CD4-positive, alpha-beta T cell (primary cell): ENCODE measurements at places on chromosomes 11 and 22. TPM values are rescaled to one million over a fixed set of nuclear protein-coding genes. Genes with fewer than 3 reads are reported as not detected.

DNA sequence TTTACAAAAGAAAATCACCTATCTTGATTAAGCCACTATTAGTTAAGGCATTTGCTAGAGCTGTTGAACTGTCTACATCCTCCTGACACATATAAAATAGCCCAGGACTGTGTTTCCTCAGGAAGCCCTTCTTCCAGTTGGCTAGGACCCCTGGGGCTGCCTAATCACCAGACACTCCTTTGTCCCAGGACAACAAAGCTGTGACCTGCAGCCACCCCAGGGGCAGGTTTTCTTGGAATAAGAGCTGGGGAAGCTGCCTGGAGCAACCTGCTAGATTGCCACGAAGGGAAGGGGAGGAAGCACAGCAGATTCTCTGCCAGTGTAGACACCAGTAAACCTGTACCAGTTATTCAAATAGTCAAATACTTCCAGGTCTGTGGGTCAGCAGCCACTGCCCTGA lies 17.6 kb downstream of the CHST1 start:
- no peak overlapping the region for H3K27ac ChIP-seq
- no peak overlapping the region for H3K4me3 ChIP-seq
- no peaks in the 10 kb centered on the region for H3K4me1 ChIP-seq
- peaks cover 7% of the 10 kb centered on the region for H3K27me3 ChIP-seq
- no peak for DNase-seq
- H3K36me3 ChIP-seq = no peaks in the 10 kb centered on the region

DNA sequence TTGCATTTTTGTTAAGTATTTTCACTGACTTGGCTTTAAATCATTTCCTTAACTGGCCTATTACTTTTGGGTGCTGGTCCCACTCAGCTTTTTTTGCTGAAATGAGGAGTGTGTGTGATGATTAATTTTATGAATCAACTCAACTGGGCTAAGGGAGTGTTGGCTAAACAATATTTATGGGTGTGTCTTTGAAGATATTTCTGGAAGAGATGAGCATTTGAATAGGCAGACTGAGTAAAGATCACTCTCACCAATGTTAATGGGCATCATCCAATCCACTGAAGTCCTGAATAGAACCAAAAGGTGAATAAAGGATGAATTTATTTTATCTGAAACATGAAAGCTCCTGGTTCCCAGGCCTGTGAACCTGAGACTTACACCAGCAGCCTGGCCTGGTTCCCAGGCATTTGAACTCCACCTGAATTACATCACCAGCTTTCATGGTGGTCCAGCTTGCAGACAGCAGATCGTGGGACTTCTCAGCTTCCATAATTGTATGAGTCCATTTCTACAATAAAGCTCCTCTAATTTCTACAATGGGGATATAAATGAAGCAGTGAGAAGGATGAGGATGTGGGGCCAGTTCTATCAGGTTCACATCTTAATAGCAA lies 241.3 kb upstream of the ZC3H12C start:
- H3K4me3 ChIP-seq = no peak overlapping the region
- no peak for DNase-seq

- H3K27me3 ChIP-seq = no peaks in the 10 kb centered on the region
- no peak for DNase-seq
- peaks cover 10% of the 10 kb centered on the region for H3K36me3 ChIP-seq
- no peak overlapping the region for H3K27ac ChIP-seq
Observed at GRCh38 chr11:75986966-75987365, 172.0 kb downstream of the UVRAG start.

- H3K4me3 ChIP-seq = no peak overlapping the region
- H3K27ac ChIP-seq = no peak overlapping the region
- no peaks in the 10 kb centered on the region for H3K4me1 ChIP-seq
- H3K36me3 ChIP-seq = no peaks in the 10 kb centered on the region
- DNase-seq = no peak
- no peaks in the 10 kb centered on the region for H3K27me3 ChIP-seq
Observed at GRCh38 chr11:20547411-20547810, 52.0 kb upstream of the SLC6A5 start.

DNA sequence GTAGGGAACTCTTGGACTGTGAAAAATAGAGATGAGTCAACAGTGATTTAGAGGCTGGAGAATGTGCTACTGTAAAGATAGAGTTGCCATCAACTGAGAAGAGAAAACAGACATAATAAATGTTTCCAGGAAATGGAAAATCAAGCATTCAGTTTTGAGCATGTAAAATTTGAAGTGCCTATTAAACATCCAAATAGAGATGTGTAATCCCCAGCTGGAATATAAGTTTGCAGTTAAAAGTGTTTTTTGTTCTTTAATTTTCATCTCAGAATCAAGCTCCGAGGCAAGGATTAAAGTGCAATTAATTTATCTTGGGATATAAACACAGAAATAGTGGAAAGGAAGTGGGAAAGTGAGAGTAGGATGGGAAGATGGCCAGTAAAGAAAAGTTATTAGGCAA lies 666.0 kb upstream of the RAG2 start:
- H3K36me3 ChIP-seq = no peaks in the 10 kb centered on the region
- H3K4me3 ChIP-seq = no peak overlapping the region
- no peaks in the 10 kb centered on the region for H3K27me3 ChIP-seq
- H3K4me1 ChIP-seq = no peaks in the 10 kb centered on the region

DNA sequence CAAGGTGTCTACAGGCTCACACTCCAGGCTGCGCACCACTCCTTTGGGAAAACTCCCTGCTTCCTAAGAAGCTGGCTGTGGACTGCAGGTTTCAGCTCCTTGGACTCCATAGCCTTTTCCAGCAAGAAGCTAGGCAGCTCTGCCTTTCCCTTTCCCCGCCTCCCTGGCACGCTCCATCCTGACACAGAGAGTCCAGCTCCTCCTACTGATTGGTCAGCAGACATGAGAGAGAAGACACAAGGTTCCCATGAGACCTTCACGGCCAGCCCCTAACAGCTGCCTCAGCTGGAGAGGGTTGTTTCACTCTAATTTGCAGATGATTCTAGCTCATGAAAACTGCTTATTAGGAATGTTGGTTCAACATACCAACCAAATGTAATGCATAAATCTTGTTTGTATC lies 27.6 kb downstream of the TENM4 start:
- no peaks in the 10 kb centered on the region for H3K27me3 ChIP-seq
- no peak overlapping the region for H3K4me3 ChIP-seq
- H3K4me1 ChIP-seq = no peaks in the 10 kb centered on the region
- no peak overlapping the region for H3K27ac ChIP-seq
- DNase-seq = no peak

DNA sequence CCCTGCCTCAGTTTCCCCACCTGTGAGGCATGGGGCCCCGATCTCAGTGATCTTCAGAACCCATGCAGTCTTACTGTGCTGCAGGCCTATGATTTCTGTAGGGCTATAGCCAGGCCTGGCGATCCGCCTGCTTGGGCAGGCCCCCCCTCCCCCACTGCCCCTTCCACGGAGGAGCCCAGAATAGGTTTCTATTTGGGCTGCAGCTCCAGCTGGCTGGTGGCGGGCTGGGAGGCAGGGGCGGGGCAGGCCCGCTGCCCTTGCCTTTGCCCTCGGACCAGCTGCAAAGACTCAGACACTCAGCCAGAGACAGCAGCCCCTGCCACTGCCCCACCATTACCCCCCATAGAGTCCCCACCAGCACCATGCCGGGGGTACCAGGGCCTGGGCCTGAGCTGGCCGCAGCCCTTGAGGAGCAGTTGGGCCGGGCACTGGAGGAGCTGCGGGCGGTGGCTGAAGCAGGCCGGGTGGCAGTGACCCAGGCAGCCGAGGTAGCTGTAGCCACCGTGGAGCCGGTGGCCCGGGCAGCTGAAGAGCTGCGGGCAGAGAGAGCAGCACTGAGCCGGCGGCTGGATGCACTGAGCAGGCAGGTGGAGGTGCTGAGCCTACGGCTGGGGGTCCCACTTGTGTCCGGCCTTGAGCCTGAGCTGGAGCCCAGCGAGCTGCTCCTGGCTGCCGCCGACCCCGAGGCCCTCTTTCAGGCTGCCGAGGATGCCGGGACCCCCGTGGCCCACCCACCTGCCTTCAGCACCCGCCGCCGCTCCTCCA lies 12.2 kb downstream of the SMTN start:
- DNase-seq = no peak
- H3K4me1 ChIP-seq = peaks cover 2% of the 10 kb centered on the region
- no peak overlapping the region for H3K4me3 ChIP-seq
- no peak overlapping the region for H3K27ac ChIP-seq
- no peaks in the 10 kb centered on the region for H3K36me3 ChIP-seq
- H3K27me3 ChIP-seq = no peaks in the 10 kb centered on the region

DNA sequence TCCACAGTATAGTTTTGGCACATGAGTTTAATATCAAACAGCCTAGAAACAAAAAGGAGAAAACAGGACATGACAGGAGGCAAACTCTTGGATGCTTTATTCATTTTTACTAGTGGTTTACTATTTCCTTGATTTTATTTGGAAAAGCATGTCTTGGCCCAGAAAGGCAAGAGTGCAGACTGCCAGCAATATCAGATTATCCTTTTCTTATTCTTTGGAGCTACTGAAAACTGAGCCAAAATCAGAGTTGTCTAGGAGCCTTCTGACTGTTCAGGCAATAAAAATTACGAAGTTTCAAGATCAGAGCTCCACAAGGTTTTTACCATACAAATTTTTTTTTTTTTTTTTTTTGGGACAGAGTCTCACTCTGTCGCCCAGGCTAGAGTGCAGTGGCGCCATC lies 16.0 kb downstream of the CELF1 start:
- no peaks in the 10 kb centered on the region for H3K27me3 ChIP-seq
- H3K4me3 ChIP-seq = no peak overlapping the region
- peaks cover 12% of the 10 kb centered on the region for H3K36me3 ChIP-seq
- no peak overlapping the region for H3K27ac ChIP-seq
- H3K4me1 ChIP-seq = peaks cover 50% of the 10 kb centered on the region

DNA sequence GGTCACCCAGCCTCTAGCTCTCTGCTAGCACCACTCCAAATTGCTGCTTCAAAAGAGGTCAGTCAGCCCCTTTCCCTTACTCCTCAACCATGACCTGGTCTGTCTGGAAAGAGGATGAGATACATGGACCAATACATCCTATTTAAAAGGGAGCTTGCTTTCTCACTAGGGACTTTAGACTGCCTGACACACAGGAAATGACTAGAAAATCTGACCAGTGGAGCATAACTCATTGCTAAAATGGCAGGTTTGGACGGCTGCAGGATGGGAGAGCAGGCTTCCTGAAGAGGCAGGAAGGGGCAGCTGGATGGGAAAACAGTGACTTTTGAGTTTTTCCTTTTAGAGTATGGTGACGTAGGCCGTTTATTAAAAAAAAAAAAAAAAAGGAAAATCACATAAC lies 25.3 kb downstream of the STIM1 start:
- no peak overlapping the region for H3K27ac ChIP-seq
- DNase-seq = no peak
- H3K4me3 ChIP-seq = no peak overlapping the region

DNA sequence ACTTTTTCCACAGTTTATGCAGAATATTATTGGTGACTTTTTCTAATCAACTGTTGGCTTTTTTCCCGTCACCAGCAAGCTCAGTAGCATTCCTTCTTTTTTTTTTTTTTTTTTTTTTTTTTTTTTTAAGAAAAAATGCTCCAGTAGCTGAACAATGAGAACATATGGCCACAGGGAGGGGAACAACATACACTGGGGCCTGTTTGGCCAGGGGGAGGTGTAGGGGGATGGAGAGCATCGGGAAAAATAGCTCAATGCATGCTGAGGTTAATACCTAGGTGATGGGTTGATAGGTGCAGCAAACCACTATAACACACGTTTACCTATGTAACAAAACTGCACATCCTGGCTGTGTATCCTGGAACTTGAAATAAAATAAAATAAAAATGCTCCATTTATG lies 82.5 kb downstream of the ARHGAP42 start:
- no peaks in the 10 kb centered on the region for H3K27me3 ChIP-seq
- H3K27ac ChIP-seq = no peak overlapping the region
- no peak overlapping the region for H3K4me3 ChIP-seq

- peaks cover 7% of the 10 kb centered on the region for H3K36me3 ChIP-seq
- peaks cover 16% of the 10 kb centered on the region for H3K4me1 ChIP-seq
- no peak for DNase-seq
Observed at GRCh38 chr22:49602481-49602880, 225.2 kb downstream of the BRD1 start.

DNA sequence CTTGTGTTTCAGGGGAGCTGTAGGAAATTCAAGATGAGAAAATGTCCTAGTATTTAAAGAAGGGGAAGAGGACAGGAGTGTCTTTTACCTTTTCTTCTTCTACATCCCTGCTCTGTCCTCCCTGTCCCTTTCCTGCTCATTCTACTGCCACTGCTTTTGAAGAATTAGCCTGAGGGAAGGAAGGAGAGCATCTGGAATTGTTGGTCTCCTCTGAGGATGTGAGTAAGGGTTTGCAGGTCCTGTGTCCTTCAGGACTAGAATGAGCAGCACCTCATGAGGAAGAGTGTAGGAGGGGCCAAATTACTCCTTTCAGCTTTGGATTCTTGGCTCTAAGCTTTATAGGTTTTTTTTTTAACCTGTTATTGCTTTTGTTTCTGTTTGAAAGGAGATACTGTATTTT lies 24.2 kb downstream of the SNU13 start:
- peaks cover 17% of the 10 kb centered on the region for H3K4me1 ChIP-seq
- H3K36me3 ChIP-seq = peaks cover 47% of the 10 kb centered on the region
- H3K4me3 ChIP-seq = no peak overlapping the region
- DNase-seq = no peak

- no peak for DNase-seq
- H3K27ac ChIP-seq = no peak overlapping the region
- no peak overlapping the region for H3K4me3 ChIP-seq
- H3K27me3 ChIP-seq = peaks cover 14% of the 10 kb centered on the region
Observed at GRCh38 chr22:43852573-43853327, 9.6 kb downstream of the SULT4A1 start.

DNA sequence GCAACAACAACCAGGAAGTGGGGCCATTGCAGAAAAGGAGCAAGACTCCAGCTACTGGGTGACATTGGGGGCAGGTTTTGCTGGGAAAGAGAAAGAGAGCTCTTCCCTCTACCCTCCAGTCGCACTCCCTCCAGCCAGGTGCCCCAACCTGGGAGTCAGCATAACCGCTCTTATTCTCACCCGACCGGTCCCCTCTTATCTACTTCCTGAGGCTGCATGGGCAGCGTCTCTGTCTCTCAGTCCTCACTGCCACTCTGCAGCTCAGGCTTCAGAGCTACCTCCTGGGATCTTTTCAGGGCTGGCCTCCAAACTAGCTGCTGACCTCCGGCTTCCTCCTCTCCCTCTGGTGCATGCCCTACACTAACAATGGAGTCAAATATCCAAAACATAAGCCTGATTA lies 5.1 kb downstream of the ZNF70 start:
- H3K4me1 ChIP-seq = peaks cover 11% of the 10 kb centered on the region
- no peak for DNase-seq
- H3K27me3 ChIP-seq = no peaks in the 10 kb centered on the region
- no peak overlapping the region for H3K4me3 ChIP-seq
- H3K27ac ChIP-seq = no peak overlapping the region

- no peaks in the 10 kb centered on the region for H3K4me1 ChIP-seq
- no peak overlapping the region for H3K4me3 ChIP-seq
- no peaks in the 10 kb centered on the region for H3K27me3 ChIP-seq
- no peak overlapping the region for H3K27ac ChIP-seq
- DNase-seq = no peak
Observed at GRCh38 chr11:73400293-73400692, 24.1 kb downstream of the RELT start.

- H3K36me3 ChIP-seq = no peaks in the 10 kb centered on the region
- no peaks in the 10 kb centered on the region for H3K4me1 ChIP-seq
- H3K27me3 ChIP-seq = no peaks in the 10 kb centered on the region
- H3K4me3 ChIP-seq = no peak overlapping the region
- no peak overlapping the region for H3K27ac ChIP-seq
Observed at GRCh38 chr11:26126741-26127140, 205.2 kb upstream of the ANO3 start.

- H3K4me3 ChIP-seq = no peak overlapping the region
- DNase-seq = no peak
- no peaks in the 10 kb centered on the region for H3K4me1 ChIP-seq
- no peak overlapping the region for H3K27ac ChIP-seq
- no peaks in the 10 kb centered on the region for H3K27me3 ChIP-seq
Observed at GRCh38 chr22:49369726-49370626, 457.7 kb downstream of the BRD1 start.

The ACCS gene
- 17.7 TPM for total RNA-seq

The SLC5A4 gene
- total RNA-seq = not detected

The GP1BB gene
- total RNA-seq = 0.22 TPM
